ENCODE measurements at places on chromosomes 2 and 18.
A peak's percentile ranks its signal among the peaks of the same experiment; 100 is the strongest.

DNA sequence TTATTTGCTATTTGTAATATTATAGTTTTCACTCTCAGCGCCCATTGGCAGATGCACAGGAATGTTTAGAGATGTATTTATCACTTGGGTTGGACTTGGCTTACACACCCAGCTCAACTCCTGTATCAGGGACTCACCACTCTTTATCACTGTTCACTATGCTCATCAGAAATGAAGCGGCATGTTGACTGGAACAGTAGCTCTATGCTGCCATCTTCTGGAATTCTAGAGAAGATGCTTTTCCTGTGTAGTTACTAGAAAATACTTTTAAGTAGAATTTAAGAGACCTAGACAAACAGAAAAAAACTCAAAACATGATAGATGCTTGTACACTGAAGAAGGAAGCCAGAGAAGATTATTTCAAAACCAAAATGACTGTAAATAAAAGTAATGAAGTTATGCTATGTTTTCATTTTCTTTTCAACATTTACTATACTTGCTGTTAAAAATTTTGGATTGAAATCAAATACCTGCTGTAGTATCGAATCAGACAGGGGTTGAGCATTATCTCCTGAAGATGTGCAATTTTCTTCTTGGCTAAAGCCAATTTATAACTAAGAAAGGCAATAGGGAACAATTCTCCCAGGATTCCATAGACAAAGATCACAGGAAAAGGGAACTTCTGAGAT lies 47.4 kb upstream of the NXPH2 start:
- peak; percentile 44 for DNase-seq

GRCh38 chr18:75227535-75228296 lies 17.1 kb downstream of the TSHZ1 start:
- DNase-seq = no peak

DNA sequence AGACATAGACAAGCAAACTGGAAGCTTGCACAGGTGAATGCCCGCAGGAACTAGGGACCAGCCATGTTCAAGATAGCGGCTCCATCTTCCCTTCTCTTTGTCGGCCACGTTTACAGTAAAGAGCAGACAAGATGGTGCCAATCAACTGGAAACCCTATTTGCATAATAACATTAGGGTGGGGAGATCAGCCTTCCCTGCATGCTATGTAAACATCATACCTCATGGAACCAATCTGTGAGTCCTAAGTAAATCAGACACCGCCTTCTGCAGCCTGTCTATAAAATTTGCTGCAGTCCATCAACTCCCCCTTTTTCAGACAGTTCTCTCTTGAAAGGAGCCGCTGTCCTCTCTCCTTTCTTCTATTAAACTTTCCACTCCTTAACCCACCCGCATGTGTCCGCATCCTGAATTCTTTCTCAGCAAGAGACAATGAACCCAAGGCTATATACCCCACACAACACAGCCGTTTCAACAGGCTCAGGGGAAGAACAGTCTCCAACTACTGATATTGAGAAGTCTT lies 384.4 kb downstream of the EIPR1 start:
- no peak for DNase-seq

DNA sequence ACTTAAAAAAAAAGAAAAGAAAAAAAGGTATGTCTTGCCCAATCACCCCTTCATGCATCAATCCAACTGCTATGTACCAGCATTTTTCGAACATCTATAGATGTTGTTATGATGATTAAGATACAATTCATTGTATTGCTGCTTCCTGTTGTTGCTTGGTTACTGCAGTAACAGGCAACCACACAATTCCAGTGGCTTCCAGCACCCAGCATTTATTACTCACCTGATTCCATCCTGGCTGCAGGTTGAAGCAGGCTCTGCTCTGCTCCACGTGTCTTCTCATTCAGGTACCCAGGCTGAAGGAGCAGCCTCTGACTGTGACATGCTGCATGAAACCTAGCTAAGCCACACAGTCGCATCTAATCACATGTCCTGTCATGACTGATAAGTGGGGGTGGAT lies 196.9 kb downstream of the INO80D start:
- no peak for DNase-seq

- no peak for DNase-seq
These were observed 227.7 kb upstream of the ZEB2 start for GRCh38 chr2:144747571-144747970.

DNA sequence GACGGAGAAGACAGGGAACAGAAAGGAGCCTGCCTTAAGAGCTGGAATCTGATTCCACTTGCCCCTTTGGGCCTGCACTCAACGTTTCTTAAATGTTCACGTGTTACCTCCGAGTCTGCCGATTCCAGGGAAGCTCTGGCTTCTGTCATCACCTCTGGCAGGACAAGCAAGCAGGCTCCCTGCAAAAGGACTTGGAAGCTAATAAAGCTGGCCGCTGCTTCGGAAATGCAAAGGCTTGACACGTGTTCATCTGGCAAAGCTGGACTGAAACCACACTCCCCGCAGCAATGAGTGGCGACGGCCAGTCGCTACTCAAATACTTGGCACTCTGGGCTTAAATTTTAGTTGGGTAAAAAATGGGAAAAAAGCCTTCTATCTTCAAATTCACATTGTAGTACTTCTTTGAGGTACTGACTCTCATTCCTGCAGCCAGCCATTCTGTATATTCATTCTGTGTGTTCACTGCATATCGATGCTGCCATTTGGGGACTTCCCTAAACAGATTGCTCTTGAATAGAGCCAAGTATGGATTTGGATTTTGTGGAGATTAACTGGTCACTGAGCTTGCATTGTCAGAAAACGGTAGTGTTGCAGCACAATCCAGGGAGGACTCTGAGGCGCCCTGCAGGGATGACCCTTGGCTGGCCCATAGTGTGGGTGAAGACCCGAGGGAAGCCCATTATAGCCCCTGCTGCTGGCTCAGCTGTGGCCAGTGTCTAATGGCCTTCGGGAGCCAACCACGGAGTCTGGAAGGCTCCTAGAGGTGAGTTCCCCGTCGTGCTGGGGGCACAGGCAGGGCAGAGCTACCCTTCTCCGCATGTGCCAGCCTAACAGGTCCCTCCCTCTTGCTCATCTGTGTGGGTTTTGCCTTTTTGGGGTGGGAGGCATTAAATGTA lies 231.5 kb downstream of the PRKCE start:
- no peak for DNase-seq

DNA sequence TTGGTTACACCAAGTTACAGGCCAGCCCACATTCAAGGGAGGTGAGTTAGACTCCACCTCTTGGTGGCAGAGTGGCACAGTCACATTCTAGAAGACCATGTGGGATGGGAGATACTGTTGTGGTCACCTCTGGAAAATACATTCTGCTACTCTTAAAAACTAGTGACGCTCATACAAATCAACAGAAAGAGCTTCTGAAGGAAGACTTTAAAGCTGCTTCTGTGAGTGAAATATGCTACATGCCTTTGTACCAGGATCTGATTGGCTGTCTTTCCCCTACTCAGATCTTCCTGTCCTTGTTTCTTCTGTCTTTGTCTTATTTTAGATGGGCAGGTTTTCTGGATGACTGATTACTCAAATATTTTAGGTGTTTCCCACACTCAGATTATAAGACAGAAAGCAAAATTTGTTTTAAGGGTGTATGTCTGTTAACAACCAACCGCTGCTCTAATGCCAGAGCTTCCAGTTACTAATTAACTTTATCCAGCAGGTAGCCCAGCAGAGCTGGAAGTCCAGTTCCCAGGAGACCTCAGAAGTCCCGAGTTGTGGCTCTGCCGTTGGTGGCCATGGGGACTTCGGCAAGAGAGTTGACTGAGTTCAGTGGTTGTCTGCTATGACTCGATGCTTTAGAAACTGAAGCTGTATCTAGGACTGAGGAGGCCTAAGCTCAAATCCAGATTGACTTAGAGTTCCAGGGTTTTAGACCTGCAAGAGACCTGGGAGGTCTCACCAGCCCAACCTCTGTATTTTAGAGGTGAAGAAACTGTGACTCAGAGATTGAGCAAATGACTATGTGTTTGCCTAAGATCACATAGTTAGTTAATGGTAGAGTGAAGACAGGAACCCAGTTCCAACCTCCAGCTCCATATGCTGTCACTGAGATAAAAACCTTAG lies 7.4 kb downstream of the IL1R2 start:
- no peak for DNase-seq

DNA sequence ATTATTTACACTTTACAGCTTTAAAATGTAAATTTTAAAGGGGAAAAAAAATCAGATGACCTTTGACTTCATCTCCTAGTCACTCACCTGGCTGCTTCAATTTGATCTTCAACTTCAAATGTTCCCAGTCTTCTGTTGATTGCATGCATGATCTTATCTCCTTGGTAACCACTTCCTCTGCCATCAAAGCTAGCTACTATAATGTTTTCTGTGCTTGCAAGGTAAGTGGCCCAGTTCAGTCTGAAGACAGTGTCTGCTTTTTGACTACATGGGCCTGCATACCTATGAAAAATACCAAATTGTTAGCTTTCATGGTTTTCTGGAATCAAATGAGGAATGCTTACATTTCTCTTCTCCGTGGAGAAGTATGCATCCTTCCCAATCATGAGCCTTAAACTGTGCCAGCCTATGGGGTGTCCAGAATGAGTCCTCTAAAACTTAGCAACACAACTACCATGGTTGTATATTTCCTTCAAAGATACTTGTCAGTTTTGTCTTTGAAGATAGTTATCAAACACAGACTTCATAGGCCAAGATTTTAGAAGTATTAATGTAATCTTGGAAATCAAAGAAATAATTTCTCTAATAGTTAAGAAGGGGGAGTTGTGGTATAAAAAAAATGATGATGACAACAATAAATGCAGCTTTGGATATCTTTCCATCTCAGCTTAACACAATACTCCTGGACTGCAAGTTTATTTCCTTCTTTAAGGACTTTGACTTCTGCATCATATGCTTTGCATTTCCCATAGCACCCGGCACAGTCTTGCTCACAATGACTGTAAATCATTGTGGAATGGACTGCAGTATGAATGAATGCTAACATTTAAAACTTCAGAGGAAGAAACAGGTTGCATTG lies 62.1 kb downstream of the DPP4 start:
- DNase-seq = no peak

DNA sequence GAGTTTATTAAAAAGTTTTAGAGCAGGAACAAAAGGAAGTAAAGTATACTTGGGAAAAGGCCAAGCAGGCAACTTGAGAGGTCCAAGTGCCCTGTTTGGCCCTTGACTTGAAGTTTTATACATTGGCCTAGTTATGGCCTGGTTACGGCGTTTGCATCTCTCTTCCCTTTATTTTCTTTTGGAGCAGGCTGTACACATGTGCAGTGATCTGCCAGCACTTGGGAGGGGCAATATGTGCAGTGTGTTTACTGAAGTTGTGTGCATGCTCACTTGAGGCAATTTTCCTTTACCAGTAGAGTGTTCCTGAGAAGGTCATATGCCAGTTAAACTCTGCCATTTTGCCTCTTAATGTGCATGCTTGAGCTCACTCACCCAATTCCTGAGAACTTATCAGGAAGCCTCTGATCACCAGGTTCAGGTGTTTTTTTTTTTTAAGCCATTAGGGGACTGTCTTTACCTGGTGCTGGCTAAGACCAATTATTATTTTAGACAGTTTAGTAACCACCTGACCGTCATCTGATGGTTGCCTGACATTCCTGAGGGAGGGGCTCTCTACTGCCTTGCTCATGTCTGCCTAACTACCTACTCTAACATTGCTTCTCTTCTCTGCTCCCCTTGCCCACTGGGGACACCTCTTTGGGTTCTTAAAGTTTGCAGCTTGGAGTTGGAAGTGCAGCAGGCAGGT lies 48.0 kb downstream of the SCN2A start:
- no peak for DNase-seq

Measured in AG08396 (cell line).